Omental fat pad (tissue), 4 donors: ENCODE measurements at places on chromosomes 6 and 20.

- no peak for DNase-seq
Measured at GRCh38 chr6:89736893-89737292, 82.7 kb downstream of the MDN1 start.

DNA sequence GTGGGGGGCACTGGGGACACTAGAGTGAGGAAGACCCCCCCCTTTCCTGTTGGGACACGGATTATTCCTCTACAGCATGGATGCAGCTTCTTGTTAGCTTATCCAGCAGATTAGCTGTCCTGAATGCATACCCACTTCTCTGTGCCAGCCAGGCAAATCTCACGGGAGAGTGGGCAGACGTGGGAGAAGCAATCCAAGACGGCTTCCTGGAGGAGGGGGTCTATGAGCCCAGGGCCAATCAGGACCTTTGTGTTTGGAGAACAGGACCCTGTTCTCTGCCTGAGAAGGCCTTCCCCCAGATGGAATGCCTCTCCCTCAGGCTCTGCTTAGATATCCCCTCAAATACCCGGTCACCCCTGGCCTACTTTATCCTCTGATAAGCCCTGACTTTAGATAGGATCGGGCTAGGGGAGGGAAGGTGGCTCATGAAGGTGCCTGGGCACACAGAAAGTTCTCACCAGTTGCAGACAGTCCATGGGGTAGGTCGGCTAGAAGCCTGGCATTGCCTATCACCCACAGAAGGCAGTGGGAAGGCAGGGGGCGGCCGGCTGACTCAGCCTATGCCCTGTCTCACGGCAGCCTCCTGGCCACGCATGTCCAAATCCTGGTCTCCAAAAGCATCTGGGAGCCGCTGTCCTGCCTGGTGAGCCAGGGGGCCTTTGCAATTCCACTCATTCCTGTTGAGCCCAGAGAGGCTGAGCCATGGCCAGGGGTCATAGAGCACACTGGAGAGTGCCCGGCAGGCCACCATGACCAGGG, 34.7 kb downstream of the SUN5 start:
- no peak for DNase-seq

GRCh38 chr20:38211200-38212097, 46.4 kb upstream of the TGM2 start:
- DNase-seq: no peak

DNA sequence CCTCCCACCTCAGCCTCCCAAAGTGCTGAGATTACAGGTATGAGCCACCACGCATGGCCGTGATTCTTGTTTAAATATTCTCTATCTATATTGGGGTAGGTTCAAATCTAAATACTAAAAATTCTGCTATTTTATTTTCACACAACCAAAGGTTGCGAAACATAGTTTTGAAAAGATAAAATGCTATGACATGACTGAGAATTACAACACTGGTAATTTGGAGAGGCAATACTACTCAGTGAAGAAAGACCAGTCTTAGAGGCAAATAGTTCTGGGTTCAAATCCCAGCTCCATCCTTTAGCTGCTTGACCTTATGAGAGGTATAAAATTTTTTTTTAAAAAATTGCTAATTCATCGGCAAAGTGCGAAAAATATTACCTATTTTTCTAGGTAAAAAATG, 137.0 kb upstream of the PREP start:
- no peak for DNase-seq

- no peak for DNase-seq
Measured at GRCh38 chr6:50271266-50271665, 221.5 kb upstream of the DEFB112 start.
